ENCODE measurements at places on chromosomes 2 and 18.

- DNase-seq = no peak
Measured at GRCh38 chr18:63107931-63108330, 211.6 kb downstream of the BCL2 start.

- DNase-seq = no peak
Measured at GRCh38 chr2:201879996-201880395, 73.7 kb downstream of the CDK15 start.

- DNase-seq = no peak
Measured at GRCh38 chr2:17800693-17801458, 15.4 kb upstream of the MSGN1 start.

- DNase-seq = no peak
Measured at GRCh38 chr2:23625726-23626125, 240.7 kb downstream of the KLHL29 start.

GRCh38 chr18:58661423-58661822, 9.8 kb upstream of the MALT1 start:
- DNase-seq = no peak

GRCh38 chr18:2570772-2571199, 519 bp downstream of the METTL4 start:
- peak; percentile 88 for DNase-seq

- DNase-seq = no peak
Measured at GRCh38 chr18:78410094-78410786, 569.4 kb upstream of the SALL3 start.

GRCh38 chr2:158965641-158966040, 2.8 kb upstream of the TANC1 start:
- no peak for DNase-seq

- peak; percentile 14 for DNase-seq
Measured at GRCh38 chr2:68320118-68320641, 431 bp upstream of the CNRIP1 start.

GRCh38 chr18:76055578-76055977, 439.5 kb downstream of the ZNF516 start:
- no peak for DNase-seq

DNA sequence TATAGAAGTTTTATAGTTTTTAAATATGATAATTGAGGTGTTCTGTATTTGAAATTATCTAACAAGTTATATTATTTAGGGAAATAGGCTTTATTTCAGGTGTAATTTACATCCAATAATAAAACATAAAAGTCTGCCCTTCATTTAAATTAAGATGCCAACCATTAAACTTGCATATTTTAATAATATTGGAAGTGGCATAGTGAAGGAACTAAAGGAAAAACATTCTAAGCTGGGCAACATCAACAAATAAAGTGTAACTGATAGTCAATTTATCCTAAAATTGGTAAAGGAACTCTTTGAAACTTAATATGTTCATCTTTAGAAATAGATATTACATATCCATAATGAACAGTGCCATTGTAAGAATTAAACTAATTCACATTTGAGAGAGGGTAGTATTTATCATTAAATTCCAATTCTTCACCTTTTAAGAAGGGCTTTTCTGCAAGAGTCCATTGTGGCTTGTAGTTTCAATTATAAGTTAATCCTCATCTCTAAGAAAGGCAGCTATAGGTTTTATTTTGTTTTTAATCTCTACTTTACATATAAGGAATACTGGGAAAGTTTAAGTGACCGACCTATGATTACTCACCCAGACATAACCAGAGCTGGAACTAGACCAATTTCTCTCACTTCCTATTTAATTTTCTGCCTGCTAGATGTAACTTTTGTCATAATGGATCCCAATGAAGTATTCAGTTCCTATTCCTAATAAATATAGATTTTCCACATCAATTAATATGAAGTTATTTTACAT, 401.6 kb downstream of the XIRP2 start:
- no peak for DNase-seq

GRCh38 chr2:164015328-164016123, 279.7 kb upstream of the FIGN start:
- no peak for DNase-seq

DNA sequence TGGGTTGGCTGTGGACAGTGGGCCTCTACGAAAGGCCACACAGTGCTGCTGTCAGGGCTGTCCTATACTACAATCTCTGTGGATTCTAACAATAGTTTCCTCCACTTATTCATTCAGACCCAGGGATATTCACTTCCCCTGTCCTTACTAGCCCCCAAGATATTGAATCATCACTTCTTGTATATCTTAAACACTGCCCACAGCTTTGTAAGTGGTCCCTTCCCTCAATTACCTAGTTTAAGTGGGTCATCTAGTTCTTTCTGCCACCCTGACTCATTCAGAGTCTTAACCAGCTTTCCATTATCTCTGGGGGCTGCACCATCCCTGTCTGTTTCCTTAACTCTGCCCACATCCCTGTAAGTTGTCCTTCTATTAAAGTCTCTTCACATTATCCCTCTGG, 69.2 kb downstream of the CD28 start:
- no peak for DNase-seq

DNA sequence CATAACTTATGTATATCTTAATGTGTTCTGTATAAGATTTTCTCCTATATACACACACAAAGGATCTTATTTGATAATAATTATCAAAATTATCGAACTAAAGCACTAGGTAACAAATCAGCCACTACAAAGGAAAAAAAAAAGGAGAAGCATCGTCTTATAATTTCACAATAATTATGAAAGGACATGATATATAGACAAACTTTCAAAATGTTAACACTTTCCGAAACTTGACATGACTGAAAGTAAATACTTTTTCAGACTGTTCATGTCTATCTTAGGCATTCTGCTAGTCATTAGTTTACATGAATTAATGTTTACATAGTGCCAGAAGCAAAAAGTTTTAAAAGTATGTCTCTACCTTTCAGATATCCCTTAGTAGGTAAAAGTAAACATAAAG, 7.3 kb upstream of the NR4A2 start:
- no peak for DNase-seq

DNA sequence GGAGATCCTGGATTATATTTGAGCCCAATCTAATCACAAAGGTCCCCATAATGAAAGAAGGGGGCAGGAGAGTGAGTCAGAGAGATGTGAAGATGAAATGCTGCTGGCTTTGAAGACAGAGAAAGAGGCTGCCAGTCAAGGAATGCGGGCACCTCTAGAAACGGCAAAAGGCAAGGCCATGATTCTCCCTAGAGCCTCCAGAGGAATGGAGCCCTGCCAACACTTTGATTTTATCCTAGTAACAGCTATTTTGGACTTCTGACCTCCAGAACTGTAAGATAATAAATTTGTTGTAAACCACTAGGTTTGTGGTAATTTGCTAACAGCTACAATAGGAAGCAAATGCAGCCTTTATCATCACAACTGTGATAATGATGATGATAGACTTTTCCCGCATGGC, 32.9 kb downstream of the LBH start:
- no peak for DNase-seq

DNA sequence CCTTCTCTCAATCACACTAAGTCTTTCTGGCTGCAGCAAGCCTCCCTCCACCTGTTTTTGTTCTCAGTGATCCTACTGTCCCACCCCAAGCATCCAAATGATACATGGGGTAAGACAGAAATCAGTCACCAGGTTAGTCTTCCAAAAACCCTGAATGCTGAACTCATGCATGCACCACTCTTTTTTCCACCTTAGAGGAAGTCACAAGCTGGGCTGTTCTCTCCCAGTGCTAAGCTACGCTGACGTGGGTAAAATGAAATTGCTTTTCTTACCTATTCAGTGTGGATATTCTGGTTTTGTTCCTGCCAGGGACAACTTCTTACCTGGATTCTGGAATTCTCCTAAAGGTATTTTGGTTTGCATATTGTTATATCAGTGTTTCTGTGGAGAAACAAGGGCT, 54.2 kb downstream of the LANCL1 start:
- DNase-seq = no peak

DNA sequence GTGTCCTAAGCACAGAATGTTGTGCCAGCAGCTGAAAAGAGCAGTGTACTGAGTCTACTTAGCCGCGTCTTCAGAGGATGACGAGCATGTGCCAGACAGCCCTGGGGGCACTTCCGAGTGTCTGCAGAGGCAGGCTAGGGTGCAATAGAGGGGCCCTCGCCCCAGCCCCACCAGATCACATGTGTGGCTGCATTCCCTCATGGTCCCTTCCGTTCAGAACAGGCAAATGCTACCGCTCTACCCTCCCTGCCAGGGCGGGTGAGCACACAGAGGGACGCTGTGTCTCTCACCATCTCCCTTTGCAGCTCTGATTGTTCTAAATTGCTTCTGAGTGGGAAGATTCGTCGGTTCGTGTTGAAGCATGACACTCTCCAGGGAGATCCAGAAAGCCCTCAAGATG, 212.2 kb upstream of the RAB12 start:
- no peak for DNase-seq

DNA sequence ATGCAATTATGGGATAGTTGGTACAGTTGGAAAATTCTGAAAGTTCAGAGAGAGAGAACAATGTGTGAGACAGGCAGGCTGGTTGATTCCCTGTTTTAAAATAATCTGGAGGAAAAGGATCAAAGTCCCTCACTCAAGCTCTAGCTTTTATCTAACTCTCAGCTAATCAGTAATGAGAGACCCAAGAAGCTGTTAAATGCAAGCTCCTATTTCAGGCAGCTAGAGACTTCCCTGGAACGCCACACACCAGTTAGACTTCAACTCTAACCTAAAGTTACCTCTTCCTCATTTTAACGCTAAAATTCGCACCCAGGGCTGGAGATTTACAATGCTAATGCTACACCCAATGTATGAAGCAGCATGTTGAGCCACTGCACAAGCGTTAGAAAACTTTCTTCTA, 243.1 kb downstream of the EN1 start:
- no peak for DNase-seq

DNA sequence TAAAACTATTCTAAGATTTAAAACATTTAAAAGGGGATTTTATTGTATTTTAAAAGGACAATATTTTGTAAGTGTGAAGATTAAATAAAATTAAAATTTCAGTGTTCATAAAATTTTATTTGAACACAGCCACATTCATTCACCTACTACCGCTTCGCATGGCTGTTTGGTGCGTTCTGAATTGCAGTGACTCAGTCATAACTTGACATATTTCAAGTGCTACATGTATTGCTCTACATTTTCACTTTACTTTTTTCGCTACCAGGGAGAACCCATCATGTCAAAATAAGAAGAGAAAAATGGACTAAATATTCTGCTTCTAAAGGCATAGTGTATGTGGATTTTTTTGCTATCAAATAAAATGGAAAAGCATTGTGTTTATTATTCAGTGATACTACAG, 8.7 kb downstream of the PTH2R start:
- DNase-seq = no peak

DNA sequence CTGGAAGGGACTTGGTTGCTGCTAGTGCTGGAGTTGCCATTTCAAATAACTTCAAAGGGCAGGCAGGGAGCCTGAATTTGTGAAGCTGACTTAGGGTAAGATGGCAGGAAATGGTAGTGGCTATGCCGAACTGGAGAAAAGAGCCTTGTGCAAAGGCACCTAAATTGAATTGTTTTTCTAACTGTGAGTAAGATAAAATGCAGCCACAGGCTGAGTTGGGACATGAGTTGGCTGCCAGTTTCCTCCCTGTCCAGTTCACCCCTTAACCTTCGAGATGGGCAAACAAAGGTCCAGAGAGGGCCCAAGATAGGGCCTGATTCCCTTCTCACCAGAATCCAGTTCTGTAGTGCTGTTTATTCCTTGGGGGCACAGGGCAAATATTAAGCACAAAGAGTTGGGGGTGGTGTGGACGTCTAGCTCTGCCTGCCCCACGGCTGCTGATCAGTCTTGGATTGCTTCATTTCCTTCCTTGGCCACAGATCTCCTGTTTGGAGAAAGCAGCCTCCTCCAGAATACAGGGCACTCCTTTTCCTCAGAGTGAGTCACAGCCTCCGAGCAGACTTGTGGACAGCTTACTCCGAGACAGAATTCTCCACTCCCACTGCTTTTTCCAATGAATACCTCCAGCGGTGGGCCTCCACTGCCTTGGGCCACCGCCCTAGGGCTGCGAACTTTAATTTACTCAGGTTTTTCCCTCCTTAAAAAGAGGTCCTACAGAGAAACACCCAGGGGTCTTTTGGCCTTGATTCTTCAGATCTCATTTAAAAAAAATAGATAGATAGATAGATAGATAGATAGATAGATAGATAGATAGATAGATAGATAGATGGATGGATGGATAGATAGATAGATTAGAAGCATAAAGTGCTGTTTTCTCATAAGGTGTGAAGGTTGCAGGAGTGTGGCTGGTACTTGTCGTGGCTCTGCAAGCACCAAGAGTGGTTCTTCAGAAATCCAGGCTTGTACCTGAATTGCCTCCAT, 18.4 kb upstream of the SLC20A1 start:
- no peak for DNase-seq

- DNase-seq = no peak
Measured at GRCh38 chr2:11375689-11376027, 31.2 kb upstream of the ROCK2 start.

DNA sequence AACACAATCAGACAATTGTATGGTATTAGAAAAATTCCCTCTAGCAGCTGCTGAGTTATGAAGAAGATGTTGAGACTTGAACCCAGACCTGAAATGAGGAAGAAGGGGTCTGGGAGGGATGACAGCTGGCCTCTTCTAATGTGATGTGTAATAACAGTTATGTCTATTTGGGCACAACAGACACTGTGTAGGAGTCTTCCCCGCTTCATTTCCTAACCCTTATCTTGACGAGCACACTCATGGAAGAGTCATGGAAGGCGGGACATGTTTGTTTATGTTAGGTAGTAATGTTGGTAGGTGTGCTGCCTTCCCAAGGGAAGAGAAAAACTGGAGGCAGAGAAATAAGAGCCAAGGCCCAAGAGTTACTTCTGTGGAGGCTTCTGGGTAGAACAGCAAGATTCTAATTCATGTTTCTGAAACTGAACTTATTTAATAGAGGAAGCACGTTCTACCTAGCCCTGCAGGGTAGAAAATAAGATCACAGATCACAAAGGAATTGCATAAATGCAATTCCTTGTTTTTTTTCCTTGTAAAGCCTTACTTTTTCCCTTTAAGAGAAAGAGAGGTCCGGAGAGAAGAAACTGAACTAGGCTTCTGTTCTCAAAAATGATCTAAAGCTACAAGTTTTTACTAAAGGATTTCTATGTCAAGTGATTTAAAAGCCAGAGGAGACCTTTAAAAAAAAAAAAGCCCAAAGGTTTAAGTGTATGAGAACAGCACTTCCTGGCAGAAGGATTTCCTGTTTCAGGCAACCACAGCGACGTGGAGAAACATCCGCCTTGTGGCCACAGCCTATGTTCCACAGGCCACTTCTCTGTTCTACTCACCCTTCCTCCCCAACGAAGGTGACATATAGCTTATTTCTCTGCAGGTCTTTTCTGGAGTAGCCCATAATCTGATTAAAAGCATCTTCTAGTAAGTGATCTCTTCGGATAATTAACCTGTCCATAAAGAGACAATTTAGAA, 68.5 kb upstream of the STK17B start:
- DNase-seq = no peak

DNA sequence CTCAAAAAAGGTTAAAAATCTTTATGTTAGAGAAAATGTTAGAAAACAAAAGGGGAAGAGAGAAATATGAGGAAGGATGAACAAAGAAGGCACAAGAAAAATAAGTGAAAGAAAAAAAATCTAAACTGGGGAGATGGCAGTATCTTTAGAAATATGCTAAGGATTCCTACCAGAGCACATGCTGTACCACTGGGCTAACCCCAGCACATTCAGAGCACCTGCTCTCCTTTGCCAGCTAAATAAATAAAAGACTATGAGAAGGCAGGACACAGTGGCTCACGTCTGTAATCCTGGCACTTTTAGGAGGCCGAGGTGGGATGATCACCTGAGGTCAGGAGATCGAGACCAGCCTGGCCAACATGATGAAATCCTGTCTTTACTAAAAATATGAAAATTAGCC, 92.2 kb upstream of the CDKL4 start:
- DNase-seq = no peak

GRCh38 chr2:57444752-57445430, 601.7 kb upstream of the VRK2 start:
- DNase-seq = no peak

GRCh38 chr18:9325716-9326115, 8.9 kb upstream of the TWSG1 start:
- DNase-seq = no peak
